Activated CD8-positive, alpha-beta T cell treated with anti-CD3 and anti-CD28 coated beads for 36 hours (primary cell): ENCODE measurements at places on chromosomes 2 and 18. TPM values are rescaled to one million over a fixed set of nuclear protein-coding genes. Genes with fewer than 3 reads are reported as not detected.

The NETO1 gene
- not detected for total RNA-seq

The GRHL1 gene
- 0.25 TPM for total RNA-seq

The LONRF2 gene
- total RNA-seq: 0.04 TPM

DNA sequence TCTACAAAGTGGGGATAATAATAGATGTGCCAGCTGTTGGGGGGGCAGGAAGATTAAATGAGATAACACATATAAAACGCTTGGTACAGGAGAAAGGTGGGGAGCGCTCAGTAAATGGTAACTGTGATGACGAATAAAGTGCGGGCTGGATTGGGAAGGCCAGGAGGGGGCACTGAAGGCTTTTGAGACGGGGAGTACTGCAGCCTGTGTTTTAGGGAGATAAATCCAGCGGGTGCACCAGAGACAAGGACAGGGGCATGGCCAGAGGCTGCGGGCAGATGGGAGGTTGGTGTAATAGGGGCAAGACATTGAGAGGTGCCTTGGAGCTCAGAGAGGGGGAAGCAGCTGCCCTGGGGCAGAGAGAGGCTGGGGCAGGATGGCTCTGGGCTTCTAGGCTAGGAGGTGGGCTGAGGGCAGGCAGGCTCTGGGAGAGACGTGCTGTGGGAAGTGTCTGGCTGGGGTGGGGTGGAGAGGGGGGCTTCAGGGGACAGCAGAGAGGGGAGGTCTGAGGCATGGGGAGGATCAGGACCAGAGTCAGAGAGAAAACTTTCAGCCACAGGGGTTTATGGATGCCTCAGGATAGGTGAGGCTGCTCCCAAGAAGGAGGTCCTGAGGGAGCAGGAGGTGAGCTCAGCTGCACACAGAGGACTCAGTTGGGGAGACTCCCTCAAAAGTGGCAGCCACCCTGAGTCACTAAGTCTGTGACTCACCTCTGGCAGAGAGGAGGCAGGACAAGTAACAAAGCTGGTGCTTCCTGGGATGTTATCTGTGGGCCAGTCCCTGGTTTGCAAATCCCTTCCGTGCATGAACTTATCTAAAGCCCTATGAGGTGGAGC is 18.8 kb downstream of the TEX44 start:
- H3K36me3 ChIP-seq: no peaks in the 10 kb centered on the region
- H3K4me1 ChIP-seq: peaks cover 36% of the 10 kb centered on the region
- peak overlapping the region; percentile 87 for H3K4me3 ChIP-seq
- peak overlapping the region; percentile 97 for H3K27ac ChIP-seq
- no peaks in the 10 kb centered on the region for H3K27me3 ChIP-seq
- DNase-seq: peak; percentile 81

DNA sequence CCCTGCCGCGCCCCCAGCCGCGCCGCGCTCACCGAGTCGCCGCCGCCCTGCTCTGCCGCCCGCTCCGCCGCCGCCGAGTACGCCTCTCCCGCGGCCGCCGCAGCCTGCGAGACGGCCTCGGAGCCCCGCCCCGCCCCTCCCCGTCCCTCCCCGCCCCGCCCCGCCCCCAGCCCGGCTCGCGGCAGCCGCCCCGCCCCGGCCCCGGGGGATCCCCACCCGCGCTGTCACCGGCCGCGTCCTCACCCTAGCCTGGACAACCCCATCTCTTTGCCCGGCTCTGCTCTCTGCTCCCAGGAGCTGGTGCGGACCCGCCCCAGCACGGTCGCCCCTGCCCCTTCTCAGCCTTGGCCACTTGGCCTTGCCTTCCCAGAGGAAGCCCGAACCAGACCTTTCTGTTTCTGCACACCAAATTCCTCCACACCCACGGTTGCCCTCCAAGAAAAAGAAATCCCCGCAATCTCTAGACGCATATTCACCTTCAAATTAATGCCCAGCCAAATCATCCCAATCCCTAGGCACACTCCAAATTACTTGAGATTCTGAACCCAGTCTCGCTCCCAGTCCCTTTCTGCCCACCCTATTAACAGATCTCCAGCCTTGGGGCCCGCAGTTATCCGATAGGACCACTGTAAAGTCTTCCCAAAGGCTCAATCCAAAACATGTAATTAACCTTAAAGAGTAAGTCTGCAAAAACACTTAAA is at the start of gene CYRIA:
Gene CYRIA, minus strand, starts transcription at position 87 of the 701 bp plus-strand sequence. CDS start 77,715 bp downstream, outside the sequence.
- H3K4me1 ChIP-seq: peaks cover 14% of the 10 kb centered on the region
- H3K36me3 ChIP-seq: no peaks in the 10 kb centered on the region
- H3K4me3 ChIP-seq: peak within 1 kb of the TSS; percentile 64
- H3K27me3 ChIP-seq: peaks cover 46% of the 10 kb centered on the region
- DNase-seq: peak; percentile 54

- H3K27ac ChIP-seq: no peak overlapping the region
- no peaks in the 10 kb centered on the region for H3K4me1 ChIP-seq
- DNase-seq: no peak
- peaks cover 5% of the 10 kb centered on the region for H3K27me3 ChIP-seq
- no peaks in the 10 kb centered on the region for H3K36me3 ChIP-seq
These were observed 108.9 kb upstream of the DAPL1 start for GRCh38 chr2:158686210-158686691.

GRCh38 chr18:2883076-2883735 is 36.4 kb downstream of the EMILIN2 start:
- peak overlapping the region; percentile 27 for H3K4me3 ChIP-seq
- peak overlapping the region; percentile 91 for H3K27ac ChIP-seq
- H3K4me1 ChIP-seq: peaks cover 30% of the 10 kb centered on the region
- H3K27me3 ChIP-seq: no peaks in the 10 kb centered on the region
- DNase-seq: peak; percentile 77

- H3K36me3 ChIP-seq: no peaks in the 10 kb centered on the region
- DNase-seq: no peak
- peaks cover 11% of the 10 kb centered on the region for H3K27me3 ChIP-seq
- no peak overlapping the region for H3K27ac ChIP-seq
These were observed 92.8 kb downstream of the AP1S3 start for GRCh38 chr2:223744580-223744979.
